ENCODE measurements at places on chromosomes 6 and 20.

- DNase-seq = no peak
Measured at GRCh38 chr6:125821825-125822281, 31.1 kb downstream of the NCOA7 start.

DNA sequence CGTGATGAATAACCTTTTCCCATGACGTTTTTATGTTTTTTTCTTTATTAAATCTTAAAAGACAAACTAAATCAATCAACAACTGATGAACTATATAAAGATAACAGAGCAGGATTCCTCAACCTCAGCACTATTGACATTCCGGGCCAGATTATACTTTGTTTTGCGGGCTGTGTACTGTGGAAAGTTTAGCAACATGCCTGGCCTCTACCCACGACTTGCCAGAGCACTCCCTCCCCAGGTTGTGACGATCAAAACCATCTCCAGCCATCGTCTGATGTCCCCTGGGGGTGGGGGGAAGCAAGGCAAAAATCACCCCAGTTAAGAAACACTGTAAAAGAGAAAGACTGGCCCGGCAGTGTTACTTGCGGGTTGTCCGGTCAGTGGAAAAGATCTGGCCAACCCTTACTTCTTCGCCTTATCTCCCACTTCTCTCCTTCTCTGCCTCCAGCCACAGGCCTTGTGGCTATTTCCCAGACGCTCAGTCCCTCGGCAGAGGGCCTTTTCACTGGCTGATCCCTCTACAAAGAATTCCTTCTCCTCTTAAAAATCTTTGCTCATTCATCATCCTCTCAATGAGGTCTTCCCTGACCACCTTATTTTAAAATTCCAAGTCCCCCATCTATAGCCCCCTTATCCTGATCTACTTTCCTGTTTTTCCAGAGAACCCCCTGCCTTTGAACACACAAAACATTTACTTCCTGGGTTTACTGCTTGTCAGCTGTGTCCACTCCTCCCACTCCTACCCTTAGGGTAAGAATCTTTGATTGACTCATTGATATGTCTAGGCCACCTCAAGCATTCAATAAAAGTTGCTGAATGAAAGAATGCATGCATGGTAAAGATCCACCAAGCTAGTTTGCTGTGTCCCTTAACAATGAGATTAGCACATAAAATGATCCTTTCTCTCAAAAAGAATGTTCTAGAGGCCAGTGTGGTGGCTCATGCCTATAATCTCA lies 14.7 kb upstream of the RAB22A start:
- no peak for DNase-seq

DNA sequence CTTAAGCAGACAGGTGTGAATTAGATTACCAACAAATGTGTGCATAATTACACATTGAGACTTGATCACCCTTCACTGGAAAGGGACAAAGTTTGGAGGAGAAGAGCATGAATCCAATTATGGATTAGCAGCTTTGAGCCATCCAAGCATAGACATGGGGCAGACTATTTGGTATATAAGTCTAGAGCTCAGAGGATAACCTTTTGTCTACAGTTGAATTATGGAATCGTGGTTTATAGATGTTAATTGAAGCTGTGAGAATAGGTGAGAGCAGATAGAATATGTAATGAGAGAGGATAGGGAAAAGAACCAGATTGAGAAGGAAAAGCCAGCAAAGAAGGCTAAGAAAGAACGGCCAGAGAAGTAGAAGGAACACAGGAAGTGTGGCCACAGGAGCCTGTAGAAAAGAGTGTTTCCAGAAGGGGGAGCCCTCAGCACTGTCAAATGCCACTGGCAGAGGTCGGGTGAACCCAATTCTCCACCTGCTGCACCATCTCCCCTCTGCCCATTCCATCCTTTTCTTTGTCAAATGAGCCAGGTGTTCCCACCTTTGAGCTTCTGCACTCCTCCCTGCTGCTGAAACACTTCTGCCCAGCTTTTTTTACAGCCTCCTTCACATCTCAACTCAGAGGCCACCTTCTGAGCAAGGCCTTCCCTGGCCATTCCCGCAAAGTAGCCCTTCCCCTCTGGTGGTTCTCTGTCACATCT lies 7.3 kb downstream of the DNTTIP1 start:
- DNase-seq = no peak

DNA sequence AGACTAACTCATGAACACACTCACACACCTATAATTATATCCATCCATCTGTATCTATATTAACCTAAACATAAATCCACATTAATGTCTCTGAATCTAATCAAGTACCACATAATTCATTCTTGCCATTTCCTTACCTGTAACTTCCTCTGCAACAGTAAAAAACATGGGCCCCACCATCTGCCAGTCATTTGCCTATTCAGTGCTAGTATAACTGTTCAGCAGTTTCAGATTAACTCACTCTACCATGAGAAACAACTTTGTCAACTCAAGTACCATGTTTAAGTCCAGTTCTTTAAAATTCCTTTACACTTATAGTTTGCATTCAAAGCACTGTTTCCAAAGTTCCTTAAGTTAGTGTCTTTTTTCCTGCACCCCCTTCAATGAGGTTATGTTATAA lies 68.8 kb downstream of the LAMP5 start:
- no peak for DNase-seq
